ENCODE measurements at places on chromosomes 16 and 17.

GRCh38 chr17:79991140-79991923 lies 44.3 kb downstream of the TBC1D16 start:
- DNase-seq: peak; percentile 79

DNA sequence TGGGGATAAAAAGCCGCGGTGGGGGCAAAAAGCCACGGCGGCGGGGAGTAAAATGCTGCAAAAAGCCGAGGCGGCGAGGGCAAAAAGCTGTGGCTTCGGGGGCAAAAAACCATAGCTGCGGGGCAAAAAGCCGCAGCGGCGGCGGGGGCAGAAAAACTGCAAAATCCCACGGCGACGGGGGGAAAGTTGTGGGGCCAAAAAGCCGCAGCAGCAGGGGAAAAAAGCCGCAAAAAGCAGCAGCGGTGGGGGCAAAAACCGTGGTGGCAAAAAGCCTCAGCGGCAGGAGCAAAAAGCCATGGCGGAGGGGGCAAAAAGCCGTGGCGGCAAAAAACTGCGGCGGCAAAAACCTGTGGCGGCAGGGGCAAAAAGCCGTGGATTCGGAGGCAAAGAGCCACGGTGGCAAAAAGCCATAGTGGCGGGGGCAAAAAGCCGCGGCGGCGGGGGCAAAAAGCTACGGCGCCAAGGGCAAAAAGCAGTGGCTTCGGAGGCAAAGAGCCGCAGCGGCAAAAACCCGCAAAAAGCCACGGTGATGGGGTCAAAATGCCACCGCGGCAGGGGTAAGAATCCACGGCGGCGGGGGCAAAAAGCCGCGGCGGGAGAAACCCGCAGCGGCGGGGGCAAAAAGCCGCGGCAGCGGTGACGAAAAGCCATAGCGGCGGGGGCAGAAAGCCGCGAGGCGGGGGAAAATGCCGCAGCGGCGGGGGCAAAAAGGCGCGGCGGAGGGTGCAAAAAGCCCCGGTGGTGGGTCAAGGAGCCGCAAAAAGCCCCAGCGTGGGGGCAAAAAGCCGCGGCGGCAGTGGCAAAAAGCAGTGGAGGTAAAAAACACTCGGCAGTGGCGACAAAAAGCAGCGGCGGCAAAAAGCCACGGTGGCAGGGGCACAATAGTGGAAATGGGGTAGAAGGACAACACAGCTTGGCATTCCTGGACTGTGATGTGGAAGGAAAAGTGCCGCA lies 192.8 kb downstream of the SHCBP1 start:
- no peak for DNase-seq

- DNase-seq: peak; percentile 82
These were observed 59.0 kb downstream of the ELAC2 start for GRCh38 chr17:12958786-12959185.

DNA sequence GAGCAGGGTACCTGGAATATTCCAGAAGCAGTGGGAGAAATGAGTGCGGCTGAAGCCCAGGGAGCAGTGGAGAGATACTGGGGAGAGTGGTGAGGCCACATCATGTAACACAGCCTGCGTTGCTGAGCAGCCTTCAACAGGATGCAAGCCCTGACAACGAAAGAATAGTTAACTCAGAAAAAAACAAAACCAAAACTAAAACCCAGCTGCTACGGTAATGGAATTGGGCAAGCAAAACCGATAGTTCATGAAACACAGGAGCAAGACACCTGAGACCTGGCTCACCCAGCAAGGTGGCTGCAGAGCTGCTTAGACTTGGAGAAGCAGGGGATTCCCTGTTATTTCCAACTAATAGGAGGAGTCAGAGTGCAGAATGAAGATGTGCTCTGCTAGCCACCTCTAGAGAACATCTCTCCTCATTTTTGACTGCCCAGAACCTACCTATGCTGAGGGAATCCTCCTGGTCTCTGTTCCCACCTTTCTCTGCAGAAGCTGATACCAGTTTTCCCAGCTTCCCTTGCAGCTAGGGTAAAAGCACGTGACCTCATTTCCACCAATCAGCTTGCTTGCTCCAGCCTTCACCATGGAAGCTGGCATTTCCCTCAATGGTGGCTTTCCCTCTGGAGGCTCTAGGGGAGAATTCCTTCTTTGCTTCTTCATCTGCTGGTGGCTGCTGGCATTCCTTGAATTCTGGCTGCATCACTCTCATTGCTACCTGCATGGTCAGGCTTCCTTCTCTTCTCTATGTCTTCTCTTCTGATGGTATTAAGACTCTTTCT lies 59.4 kb upstream of the XYLT1 start:
- DNase-seq: no peak

DNA sequence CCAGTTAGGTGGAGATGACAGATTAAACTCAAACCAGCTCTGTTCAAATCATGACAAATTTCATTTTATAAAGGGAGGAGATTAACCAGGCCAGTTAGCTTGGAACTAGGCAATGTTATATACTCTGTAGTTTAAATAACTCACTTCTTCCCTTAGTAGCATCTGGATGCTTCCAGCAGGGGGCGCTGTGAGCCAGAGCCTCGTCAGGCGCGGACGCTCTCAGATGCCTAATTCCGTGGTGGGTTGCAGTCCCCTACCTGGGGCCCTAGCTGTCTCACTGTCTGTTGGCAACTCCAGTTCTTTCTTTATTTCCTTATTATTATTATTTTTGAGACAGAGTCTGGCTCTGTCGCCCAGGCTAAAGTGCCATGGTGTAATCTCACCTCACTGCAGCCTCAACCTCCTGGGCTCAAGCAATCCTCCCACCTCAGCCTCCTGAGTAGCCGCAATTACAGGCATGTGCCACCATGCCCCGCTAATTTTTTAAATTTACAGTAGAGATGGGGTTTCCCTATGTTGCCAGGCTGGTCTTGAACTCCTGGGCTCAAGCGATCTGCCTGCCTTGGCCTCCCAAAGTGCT lies 17.3 kb upstream of the WFDC1 start:
- peak; percentile 46 for DNase-seq

DNA sequence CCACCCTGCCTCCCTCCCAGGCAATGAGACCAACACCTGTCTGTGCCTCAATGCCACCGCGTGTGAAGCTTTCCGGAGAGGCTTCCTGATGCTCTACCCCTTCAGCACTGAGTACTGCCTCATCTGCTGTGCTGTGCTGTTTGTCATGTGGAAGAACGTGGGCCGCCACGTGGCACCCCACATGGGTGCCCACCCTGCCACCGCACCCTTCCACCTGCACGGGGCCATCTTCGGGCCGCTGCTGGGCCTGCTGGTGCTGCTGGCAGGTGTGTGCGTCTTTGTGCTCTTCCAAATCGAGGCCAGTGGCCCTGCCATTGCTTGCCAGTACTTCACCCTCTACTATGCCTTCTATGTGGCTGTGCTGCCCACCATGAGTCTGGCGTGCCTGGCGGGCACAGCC lies 10.9 kb downstream of the OTOP3 start:
- DNase-seq: no peak

- peak; percentile 45 for DNase-seq
These were observed 5.6 kb upstream of the ZFHX3 start for GRCh38 chr16:73053364-73054124.

- no peak for DNase-seq
These were observed 9.2 kb downstream of the SYT17 start for GRCh38 chr16:19177111-19177739.

- DNase-seq: no peak
These were observed 316 bp downstream of the DLG4 start for GRCh38 chr17:7219229-7219811.

DNA sequence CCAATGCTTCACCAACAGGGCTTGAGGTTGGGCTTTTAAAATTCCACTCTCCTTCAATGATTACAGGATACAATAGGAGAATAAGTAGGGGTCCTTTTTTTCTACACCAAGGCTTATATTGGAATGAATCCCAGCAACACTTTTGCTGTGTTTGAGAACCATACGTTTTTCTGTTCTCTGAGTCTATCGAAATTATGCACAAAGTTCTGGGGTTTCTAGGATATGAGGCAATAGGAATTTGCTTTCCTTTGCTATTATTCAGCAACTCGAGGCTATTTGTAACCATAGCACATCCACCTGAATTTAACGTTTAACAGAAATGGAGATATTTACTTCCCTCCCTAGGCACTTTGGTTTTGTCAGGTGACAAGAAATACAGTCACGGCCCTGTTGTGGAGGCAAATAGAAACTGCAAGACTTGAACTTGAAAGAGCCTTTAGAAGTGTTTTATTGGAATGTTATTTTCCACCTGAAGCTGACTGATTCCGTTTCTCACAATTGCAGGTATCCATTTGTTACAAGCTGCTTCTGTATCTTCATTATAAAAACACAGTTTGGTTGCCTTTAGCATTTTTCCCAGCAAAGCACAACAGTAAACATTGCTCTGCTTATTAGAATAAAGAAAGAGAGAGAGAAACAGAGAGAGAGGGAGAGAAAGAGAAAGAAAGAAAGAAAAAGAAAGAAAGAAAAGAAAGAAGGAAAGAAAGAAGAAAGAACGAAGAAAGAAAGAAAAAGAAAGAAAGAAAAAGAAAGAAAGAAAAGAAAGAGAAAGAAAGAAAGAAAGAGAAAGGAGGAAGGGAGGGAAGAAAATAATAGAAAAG lies 109.6 kb downstream of the HS3ST3A1 start:
- no peak for DNase-seq

DNA sequence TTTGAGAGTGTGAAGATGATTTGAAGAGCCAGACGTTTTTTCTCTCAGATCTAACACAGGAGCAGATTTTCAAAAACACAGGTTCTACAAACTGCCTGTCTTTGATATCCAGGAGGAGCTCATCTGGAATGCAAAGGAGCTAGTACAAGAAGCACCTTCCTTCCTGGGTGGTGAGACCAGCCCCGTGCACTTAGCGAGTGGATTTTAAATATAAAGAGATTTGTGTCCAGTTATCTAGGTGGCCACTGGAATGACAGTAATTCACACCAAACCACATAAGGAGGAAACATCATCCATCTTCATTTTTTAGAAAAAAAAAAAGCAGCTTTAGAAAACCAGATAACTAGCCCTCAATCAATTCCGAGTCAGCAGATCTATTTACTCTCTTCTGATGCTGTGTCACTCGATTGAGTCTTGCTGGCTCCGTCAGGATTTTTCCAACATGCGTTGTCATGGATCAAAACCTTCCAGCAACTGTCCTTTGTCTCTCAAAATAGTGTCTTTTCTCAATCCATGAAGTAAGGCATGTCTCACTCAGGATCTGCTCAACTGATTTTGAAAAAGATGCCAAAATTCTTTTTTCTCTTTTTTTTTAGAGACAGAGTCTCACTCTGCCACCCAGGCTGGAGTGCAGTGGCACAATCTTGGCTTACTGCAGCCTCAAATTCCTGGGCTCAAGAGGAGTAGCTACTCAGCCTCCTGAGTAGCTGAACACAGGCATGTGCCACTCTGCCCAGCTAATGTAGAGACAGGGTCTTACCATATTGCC lies 451.2 kb upstream of the PSMD7 start:
- no peak for DNase-seq

- DNase-seq: peak; percentile 72
These were observed 142.3 kb downstream of the ZFHX3 start for GRCh38 chr16:72905581-72905980.

- DNase-seq: no peak
These were observed 130.6 kb upstream of the DNAH9 start for GRCh38 chr17:11467639-11468038.

DNA sequence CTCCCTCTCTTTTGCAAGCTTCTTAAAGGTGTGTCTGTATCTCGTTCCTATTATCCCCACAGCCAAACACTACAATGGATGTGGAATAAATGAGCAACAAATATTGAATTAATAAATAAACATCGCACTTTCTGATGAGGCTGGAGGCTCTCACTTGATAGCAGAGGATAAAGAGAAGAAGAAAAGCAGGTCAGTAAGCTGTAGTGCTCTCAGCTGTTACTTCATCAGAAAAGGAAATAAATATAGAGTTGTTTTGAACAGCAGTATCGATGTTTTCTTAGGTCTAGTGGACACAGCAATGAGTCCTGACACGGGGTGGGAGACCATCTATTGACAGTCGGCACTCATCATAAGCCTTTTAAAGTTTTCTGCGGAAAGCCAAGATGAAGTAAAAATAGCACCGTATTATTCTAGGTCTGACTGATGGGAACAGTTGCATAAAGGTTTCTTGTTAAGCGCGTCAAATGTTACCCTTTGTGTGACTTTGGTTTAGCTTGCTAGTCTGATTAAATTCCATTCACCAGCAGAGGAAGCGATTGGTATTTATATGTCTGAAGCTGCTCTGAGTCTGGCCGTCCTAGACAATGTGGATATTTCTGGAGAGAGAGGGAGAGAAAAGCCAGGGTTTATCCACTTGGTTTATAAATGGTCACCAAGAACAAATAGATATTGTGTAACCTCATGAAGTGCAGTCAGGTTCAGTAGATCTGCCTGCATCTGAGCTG lies 646.1 kb downstream of the CDH11 start:
- DNase-seq: peak; percentile 20

- DNase-seq: peak; percentile 61
These were observed 8.9 kb upstream of the TNS4 start for GRCh38 chr17:40510328-40510648.

DNA sequence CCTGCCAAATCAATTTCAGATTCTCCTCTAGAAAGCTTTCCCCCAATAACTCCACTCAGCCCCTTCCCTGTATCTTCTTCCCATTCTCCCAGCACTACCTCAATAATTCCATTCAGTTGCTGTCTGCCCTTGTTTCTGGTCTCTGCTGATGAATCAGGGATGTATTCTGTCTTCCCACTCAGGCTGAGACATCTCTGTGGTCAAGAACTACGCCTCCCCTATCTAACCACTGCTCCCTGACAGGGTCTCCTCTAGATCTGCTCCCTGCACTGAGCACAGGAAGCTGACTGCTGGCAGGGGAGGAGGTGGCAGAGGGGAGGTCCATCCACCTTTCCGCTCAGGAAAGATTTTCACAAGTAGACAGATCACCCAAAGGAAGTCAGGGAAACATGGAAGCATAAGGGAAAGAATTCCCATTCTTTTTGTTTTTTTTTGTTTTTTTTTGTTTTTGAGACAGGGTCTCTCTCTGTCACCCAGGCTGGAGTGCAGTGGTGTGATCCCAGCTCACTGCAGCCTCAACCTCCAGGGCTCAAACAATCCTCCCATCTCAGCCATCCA lies 16.9 kb upstream of the SP2 start:
- DNase-seq: peak; percentile 82

DNA sequence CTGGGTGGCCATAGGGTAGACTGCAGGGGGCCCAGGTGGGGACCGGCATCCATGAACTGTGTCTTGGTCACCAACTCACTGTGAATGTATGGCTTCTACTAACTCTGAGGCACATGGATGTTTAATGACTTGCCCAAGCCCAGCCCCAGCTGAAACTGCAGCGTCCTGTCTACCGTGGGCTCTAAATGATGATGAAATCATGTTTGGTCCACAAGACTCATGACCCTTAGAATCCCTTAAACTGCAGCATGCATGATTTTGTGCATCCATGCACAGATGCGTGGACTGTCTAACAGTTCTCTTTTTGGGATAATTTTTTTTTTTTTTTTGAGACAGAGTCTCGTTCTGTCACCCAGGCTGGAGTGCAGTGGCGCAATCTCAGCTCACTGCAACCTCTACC lies 32.4 kb upstream of the CREBBP start:
- no peak for DNase-seq

DNA sequence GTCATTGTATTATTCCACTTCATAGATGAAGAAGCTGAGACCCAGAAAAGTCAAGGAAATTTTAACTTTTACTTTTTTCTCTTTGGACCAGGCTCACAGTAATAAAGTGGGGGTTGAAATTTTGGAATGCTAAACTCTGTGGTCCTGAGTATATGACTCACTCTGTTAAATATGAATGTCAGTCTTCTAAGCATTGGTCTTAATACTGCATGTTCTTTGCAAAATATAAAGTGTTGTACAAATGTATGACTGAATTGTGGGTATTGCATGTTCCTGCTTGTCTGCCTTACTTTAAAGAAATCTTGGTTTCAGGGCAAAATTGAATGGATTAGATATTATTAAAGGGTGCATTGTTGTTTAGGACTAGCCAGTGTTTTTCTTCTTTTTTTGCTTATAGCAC lies 950.8 kb upstream of the GOT2 start:
- DNase-seq: peak; percentile 70

Data from fibroblast of skin of right biceps (primary cell).